ENCODE measurements at places on chromosomes 1 and 21. TPM values are rescaled to one million over a fixed set of nuclear protein-coding genes. Genes with fewer than 3 reads are reported as not detected.

Gene RASAL2
- total RNA-seq = 5.3 TPM

GRCh38 chr1:8096105-8097011, 70.2 kb upstream of the ERRFI1 start:
- no peak for DNase-seq

DNA sequence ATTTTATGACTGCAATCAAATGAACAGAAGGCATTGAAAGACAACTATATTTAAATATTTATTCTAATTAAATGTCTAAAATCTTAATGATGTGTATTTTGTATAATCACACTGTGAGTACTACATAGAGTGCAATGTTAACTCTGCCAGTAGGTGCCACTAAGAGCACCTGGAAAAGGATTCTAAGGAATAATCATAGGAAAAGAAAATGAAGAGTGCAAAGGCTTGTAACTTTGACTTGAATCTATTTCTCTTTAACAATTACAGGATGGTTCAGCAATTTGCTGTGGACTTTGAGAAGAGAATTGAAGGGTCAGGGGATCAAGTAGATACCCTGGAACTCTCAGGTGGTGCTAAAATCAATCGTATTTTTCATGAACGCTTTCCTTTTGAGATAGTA, 200.4 kb downstream of the DNM3 start:
- DNase-seq = no peak

GRCh38 chr1:203769505-203770343, 4.7 kb downstream of the LAX1 start:
- DNase-seq = peak; percentile 86

DNA sequence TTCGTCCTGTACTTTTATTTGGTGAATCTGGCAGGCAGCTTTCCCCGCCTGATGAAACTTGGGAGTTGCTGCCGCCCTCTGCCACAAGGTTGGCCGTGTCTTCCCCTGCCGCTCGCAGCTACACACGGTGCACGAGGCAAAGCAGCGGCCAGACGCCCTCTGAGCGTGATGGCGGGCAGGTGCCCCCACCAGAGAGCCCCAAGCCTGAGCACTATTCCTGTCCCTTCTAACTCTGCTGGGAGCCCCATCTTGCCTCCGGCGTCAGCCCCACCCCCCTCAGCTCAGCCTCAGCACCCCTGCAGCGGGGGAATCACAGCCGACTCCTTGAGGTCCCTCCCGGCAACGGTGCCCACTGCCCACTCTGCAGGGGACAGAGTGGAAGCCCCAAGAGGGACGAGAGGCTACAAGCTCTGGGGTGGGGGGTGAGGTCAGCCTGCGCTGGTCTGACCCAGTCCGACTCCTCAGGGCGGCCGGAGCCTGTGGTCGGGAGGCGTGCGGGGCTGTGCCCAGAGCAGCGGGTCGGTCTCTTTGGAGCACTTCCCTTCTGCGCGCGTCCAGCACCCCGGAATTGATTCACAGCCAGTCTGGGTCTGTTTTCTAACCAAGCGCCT, 41.3 kb downstream of the RIPK4 start:
- DNase-seq = no peak

Gene CCDC30
- 1.7 TPM for total RNA-seq

- no peak for DNase-seq
Measured at GRCh38 chr21:46397211-46397905, 61.3 kb upstream of the DIP2A start.

DNA sequence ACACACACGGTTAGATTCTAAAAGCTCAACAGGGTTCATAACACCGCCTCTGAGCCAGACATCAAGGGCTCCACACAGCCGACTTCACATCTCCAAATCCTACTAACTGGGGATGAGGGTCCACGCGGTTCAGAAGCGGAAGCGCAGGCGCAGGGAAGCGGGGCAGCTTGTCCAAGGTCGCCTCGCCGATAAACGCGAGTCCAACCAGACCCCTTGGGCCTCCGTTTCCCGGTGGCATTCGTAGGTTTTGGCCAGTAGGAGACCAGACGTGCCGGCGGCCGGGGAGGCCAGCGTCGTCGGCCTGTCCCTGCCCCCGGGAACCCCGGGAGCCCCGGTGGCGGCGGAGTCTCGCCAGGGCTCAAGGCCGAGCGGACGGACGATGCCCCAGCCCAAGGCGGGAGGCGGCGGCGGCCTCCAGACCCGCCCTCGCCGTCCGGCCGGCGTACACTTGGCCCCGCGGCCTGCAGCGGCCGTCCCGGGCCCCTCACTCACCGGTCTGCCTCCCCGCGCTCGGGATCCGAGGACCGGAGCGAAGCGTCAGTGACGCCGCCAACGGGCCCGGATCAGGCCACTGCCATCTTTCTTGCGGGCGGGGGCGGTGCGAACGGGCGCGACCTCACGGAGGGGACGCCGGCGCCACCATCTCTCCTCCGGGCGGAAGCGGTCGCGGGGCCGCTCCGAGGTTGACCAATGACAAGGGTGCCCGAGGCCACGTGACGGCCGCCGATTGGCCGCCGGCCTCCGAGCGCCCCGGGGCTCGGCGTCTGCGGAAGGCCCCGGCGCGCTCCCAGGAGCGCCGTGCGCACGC, at the start of gene SDF4:
SDF4 (minus strand) TSS at position 602 of the 808 bp plus-strand sequence. CDS start 3,229 bp downstream, outside the sequence.
- DNase-seq = peak; percentile 97

DNA sequence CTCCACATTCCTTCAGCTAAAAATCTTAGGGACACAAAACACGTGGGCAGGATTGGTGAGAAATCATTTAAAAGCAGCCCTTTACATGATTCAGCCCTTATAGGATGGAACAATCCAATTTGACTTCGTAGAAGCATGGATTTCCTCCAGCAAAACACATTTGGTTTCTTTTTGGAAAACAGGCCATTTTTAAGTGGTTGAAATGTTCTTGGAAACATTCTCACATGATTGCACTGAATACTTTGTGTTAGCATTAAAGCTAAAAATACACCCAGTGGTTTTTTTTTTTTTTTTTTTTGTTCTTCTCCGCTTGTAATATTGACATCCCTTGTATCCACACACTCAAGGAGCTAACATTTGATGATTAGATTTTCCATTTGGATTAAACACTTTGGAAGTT, 42.1 kb upstream of the ABCG1 start:
- DNase-seq = no peak

GRCh38 chr1:9658199-9658598, 6.7 kb downstream of the PIK3CD start:
- DNase-seq = no peak
